Stimulated activated CD4-positive, alpha-beta T cell treated with anti-CD3 and anti-CD28 coated beads, Interleukin-15, amount 100 ng/mL, for 1 hour (primary cell): ENCODE measurements at places on chromosomes 6 and 20.

DNA sequence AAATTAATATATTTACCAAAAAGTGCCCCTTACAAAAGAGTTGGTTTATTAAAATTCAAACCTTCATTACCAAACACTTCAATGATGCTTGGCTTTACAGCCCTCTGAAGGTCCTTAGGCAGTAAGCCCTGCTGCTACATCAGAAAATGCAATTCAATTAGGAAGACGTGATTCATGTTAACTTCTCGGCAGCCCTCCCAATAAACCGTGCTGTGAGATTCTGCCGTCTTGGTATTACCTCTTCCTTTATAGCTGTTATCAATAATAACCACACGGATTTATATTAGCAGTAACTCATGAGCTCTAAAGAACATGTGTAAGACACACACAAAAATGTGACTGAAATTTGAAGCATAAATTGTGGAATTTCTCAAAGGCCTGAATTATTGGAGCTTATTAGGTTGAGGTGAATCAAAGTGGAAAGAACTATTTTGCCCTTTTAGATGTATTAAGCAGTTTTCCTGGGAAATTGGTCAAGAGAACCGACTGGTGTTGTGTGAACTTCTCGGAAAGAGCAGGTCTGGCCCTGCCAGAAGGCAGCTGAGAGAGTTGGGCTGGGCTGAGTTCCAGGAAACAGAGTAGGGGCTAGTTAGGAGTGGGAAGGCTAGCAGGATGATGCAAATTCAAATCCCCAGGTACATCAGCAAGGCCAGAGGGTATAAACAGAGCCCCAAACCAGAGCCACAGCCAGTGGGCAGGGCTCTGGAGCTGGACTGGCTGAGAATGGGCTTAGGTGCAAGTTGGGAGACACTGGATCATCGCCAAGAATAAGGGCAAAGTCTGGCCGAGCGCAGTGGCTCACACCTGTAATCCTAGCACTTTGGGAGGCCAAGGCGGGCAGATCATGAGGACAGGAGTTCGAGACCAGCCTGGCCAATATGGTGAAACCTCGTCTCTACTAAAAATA lies 33.1 kb downstream of the FGD2 start:
- no peak for DNase-seq

DNA sequence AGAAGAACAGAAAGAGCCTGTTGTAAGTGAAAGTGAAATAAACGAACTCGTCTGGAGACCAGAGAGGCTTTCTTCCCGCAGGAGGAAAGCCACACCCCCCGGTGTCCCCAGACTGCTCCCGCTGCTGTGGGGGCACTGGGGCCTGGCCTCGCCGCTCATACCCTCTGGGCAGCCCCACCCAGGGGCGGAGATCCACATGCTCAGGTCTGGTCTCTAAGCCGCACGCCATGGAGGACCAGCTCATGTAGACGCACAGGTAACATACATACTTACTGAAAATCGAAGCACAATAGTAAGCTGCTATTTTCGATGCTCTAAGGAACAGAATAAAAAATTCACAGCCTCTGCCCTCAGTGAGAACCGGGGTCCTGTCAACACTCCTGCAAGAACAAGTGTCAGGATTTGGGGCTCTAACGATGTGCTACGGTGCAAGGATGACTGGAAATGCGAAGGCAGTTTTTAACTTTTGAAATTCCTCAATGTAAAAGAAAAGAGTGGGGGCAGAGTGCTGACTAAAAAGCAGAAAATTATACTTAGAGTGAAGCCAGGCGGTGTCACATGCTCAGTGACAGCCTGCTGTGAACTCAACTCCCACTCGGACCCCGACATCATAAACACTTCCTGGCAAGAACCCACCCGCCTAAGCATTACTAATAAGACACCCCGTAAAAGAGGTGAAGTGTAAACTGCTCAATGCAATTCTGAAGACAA lies 110.5 kb downstream of the IRF4 start:
- peak; percentile 58 for DNase-seq

DNA sequence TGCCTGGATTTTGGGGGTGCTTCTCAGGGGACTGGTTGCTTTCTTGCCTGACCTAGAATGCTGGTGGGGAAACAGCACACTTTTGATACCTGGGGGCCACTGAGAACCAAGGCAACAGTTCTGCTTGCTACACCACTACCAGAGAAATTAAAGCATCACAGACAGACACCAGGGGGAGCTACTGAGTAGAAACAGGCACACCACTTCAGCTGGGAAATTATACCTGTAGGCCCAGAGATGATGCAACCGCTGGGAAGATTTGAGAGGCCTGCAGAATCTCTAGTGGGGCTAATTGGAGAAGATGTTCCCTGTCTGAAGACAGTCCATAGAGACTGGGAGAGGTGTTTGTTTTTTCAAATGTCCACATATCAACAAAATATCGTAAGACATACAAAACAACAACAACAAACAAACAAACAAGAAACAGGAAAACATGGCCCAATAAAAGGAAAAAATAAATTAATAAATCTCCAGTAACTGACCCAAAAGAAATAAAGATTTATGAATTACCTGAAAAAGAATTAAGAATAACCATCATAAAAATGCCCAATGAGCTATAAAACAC lies 129.4 kb upstream of the RIN2 start:
- DNase-seq = no peak

GRCh38 chr20:17943343-17943742 lies 25.3 kb downstream of the SNX5 start:
- DNase-seq = no peak

DNA sequence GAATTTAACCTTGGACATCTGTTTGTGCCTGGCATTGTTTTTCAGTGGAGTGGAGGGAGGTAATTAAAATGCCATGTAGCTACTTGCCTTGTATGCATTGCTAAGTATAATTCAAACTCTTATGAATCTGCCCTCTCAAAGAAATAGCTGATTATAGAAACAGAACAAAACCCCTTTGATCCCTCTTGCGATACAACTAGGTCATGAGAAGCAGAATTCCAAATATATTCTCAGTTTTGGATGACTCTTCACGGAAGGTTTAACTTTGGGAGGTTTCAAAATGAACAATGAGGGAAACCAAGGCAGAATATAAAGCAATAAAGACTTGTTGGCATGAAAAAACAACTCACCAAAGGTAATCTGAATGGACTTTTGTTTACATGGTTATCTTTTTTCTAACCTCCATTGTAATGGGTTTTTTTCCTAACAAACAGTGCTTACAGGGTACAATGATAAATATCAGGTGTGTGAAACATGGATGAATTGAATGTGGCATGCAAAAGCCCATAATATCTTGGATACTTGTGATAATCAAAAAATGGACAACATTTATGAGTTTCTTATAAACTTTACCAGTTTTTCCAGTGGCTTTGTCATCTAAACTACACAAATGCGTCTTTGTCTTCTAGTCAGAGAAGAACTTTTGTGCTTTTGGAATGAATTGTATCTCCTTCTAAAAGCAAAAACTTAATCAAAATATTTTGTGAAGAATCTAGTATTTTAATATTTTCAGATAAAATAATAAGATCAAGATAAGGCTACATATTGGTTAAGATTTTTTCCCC lies 15.7 kb upstream of the HEY2 start:
- DNase-seq = no peak

DNA sequence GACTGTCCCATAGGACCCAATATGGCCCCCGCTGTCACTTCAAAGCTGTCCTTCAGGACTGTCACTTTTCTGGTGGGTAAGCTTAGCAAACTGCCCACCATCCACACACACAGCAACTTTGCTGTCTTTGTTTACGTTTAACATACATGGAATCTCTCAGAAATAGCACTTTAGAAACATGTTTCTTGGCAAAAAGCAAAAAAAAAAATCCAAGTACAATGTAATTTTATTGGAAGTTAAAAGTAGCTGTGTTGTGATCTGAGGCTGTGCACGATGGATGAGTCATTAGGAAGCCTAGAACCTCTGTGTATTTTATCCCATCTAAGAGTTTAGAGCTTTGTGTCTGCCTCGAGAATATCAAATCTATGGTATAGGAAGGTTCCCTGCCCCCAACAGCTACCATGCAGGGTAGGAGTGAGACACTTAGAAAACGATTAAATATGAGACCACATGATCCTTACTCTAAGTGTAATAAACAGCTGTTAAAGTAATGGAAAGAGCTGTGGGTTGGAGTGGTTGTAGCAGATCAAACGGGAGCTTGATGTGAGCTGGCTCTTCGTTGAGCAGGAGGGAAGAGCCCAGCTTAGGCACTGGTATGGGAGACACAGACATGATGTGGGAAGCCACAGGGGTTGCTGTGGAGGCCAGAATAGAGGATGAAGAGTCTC lies 119.5 kb downstream of the PLEKHG1 start:
- DNase-seq = no peak

DNA sequence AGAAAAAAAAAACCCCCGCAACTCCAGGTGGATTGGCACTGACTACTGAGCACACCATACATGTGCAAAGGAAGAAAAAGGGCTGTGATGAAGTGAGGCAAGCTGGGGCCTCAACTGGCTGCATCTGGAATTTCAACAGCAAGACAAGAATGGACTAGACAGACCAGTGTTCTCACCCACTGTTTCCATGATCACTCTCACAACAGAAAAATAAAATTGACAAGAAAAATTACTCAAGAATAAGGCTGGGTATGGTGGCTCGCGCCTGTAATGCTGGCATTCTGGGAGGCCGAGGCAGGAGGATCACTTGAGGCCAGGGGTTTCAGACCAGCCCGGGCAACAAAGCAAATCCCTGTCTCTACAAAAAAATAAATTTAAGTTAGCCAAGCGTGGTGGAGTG lies 18.8 kb downstream of the ZNF217 start:
- no peak for DNase-seq

DNA sequence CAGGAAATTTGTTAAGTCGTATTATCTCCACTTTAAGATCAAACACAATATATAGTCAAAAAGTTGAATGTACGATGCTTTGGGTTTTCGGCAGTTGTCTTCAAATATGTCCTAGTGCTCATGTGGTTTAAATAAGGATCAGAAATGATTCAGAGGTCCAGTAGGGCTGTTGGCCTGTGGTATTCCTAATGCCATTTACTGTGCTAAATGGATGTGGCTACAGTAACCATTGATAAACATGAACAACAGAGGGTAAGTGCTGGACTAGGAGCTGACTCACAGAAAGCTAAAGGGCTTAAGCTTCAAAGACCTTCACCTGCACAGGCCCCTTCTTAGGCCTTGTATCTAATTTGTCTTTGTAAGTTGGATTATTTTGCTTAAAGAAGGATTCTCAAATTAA lies 80.5 kb upstream of the TPD52L1 start:
- no peak for DNase-seq

DNA sequence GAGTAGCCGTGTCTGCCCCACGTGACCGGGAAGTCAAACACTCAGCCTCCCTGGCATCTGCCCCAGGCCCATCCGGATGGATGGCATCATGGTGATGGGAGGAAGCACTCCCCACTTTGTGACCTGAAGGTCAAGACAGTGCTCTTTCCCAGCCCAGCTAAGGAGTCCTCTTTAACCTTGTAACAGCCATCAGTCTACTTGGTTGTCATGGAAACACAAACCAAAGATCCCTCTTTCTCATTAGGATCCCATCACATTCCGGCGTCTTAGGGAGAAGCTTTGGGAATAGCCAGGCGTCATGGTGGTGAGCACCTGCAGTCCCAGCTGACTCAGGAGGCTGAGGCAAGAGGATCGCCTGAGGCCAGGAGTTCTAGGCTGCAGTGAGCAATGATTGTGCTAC lies 90.9 kb upstream of the FOXC1 start:
- DNase-seq = no peak

DNA sequence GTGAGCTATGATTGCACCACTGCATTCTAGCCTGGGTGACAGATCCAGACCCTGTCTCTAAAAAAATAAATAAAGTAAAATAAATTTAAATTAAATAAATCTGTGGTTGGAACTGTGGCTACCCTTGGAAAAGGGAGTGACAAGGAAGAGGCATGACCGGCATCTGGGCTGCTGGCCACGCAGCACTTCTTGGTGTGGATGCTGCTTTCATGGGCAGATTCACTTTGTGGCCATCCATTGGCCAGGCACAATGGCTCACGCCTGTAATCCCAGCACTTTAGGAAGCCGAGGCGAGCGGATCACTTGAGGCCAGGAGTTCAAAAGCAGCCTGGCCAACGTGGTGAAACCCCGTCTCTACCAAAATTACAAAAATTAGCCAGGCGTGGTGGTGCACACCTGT lies 16.1 kb downstream of the EBF4 start:
- no peak for DNase-seq

GRCh38 chr20:56940466-56940865 lies 311.4 kb downstream of the TFAP2C start:
- DNase-seq = no peak

DNA sequence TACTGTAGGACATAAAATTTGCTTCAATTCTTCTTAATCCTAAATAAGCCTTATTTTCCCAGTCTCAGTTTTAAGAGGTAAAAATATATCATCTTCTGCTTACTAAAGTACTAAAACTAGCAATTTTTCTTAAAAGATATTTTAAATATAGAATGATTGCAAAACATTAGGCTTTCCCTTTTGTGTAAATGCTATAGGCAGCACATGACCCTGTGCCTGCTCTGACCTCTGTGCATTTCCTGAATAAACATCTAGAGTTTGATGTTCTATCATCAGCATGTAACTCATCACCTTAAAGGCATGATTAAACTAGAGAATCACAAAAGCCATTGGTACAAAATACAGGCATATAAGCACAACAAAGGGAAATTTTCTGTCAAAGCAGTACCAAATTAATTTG lies 422.7 kb downstream of the TFAP2B start:
- no peak for DNase-seq

- DNase-seq = peak; percentile 66
Measured at GRCh38 chr20:48827855-48828733, at the start of gene PREX1. PREX1 (minus strand) TSS chr20:48827999; CDS start chr20:48827860, 139 bp downstream.

- no peak for DNase-seq
Measured at GRCh38 chr6:43120944-43121913, 45.1 kb downstream of the PTK7 start.

- DNase-seq = no peak
Measured at GRCh38 chr20:11797156-11797555, 120.5 kb upstream of the BTBD3 start.

- DNase-seq = no peak
Measured at GRCh38 chr6:80174900-80175572, 68.6 kb downstream of the BCKDHB start.

DNA sequence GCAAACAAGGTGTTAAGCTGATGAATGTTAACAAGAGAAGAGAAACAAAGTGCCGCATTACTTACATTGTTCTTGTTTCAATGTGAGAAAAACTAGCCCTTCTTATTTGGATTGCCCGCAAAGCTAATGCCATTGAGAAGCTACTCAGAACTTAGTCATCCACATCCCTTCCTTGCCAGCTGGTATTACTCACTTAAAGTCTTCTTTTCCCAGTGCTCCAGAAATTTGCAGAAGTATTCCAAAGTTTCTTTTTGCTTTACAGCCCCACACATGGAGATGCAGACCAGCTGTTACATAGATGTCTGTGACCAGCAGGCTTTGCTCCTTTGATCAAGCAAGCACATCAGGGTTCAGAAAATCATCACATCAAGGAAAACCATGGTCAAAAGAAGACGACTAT lies 529.0 kb downstream of the TBC1D32 start:
- no peak for DNase-seq

- DNase-seq = no peak
Measured at GRCh38 chr6:134584847-134585516, 267.1 kb upstream of the SGK1 start.

DNA sequence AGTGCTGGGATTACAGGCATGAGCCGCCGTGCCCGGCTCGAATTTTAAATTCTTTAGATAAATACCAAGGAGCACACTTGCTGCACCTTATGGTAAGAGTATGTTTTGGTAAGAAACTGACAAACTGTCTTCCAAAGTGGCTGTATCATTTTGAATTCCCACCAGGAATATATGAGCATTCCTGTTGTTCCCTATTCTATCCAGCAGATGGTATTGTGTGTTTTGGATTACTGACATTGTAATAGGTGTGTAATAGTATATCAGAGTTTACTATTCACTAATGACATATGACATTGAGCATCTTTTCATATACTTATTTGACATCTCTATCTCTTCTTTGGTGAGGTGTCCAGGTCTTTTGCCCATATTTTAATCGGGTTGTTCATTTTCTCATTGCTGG lies 40.5 kb downstream of the TGM6 start:
- DNase-seq = no peak
